Naive B cell (primary cell): ENCODE measurements at places on chromosomes 2 and 18.

GRCh38 chr18:48100165-48100575, 169.7 kb upstream of the SMAD2 start:
- no peak for DNase-seq

DNA sequence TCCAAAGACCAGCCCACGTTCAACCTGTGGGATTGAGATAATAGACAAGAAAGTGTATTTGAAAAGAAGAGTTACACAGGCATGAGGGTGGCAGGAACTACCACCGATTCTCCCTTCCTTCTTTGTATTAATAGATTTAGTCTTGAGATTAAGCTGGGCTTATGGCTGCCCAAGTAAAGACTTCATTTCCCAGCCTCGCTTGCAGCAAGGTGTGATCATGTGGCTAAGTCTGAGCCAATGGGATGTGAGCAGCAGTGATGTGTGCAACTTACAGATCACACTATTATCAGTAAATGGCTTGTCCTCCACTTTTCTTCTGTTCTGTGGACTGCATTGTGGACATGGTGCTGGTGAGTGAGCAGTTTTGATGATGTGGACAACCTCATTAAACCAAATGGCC, 101.7 kb downstream of the POLR1A start:
- no peak for DNase-seq

DNA sequence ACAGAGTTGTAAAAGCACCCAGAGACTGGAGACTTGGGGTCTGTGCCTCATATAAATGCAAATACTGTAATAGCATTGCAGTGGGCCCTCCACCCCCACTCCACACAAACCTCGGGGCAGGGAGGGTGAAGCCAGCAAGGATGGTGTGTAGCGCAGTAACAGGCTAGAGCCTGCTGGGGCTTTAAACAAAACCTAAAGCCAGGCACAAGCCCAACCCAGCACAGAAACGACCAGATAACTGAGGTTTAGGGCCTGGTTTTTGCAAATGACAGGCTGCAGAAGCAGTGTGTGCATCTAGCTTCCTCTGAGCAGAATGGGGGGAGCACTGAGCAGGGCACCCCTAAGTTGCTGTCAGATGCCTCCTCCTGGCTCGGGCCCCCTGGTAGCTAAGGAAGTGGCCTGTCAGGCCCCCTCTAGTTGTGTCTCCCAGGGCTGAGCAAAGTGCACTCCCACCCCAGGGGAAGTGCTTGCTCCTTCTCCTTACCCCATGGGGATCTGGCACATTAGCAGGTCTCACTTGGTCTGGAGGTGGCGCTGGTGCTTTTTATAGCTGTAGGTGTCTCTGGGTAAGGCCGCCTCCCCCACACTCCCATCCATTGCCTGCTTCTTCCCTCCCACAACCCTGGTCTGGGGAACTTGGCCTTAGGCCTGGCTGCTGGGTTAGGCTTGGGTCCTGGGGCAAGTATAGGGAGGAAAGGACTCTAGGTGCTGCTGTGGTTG, 135.1 kb downstream of the CELF4 start:
- no peak for DNase-seq

- no peak for DNase-seq
Measured at GRCh38 chr18:56124186-56124585, 514.2 kb downstream of the TXNL1 start.

DNA sequence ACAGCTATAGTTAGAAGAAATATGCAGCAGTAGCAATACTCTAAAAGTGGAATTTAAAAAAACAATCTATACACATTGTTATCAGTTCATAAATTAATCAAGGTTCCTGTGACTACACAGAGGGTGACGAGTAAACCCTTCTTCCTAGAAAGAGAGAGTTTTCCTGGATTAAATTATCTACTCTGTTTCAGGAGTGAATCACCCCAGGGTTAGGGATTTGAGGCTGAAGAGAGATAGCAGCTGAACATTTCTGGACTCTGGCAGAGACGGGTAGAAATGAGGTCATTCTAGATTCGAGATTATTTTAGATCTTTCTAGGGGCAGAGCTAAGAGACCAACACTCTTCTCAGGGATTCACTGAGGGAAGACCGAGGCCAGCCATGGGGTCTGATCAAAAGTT, 38.8 kb upstream of the PMAIP1 start:
- DNase-seq: no peak

DNA sequence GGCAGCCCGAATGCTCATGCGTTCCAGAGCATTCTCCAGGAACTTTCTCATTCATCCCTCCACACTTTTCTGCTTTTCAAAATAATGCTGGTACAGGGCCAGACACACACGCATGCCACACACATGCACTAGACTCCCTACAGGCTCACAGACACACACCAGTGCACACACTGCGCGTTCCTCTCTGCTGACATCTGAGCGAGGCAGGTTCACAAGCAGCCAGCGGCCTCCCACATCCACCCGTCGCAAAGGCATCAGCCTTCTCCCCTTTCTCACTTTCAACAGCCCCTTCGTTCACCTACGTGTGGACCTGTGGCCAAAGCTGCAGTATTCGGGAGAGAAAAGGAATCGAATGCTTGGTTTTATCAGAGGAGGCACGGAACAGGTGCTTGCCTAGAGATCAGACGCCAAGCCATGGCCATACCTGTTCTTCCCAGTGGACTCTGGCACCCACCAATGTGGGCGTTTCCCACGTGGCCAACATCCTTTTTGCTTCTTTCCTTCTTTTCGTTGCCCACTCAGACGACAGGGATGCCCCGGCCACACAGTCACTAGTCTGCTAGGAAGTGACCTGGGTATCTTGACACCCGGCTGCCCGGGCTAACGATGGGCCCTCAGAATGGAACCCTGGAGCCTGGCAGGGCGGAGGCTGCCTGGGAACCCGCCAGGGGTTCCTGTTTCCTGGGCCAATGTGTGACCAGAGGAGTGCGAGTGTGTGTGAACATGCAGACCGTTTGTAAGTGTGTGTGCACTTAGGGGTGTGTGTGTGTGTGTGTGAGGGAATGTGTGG, 85.8 kb upstream of the ID2 start:
- DNase-seq: no peak

DNA sequence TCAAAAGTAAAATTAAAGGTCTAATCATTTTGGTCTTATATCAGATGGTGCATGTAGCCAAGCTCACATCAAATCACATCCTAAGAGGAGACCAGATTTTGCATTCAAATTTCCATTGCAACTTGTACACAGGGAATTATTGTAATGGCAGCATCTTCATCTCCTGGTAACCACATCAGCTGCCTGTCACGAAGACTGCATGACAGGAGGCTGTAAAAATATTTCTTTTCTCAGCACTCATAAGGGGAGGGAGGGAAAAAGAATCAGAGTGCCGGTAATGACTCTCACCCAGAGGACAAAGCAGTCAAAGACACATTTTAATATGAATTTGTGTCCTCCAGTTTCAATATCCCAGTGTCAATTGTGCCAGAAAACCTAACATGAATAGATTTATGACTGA, 216.7 kb downstream of the TMEM163 start:
- no peak for DNase-seq

- no peak for DNase-seq
Measured at GRCh38 chr2:201807452-201807999, 1.2 kb downstream of the CDK15 start.

GRCh38 chr2:206937555-206937954, 1.8 kb upstream of the CPO start:
- no peak for DNase-seq

DNA sequence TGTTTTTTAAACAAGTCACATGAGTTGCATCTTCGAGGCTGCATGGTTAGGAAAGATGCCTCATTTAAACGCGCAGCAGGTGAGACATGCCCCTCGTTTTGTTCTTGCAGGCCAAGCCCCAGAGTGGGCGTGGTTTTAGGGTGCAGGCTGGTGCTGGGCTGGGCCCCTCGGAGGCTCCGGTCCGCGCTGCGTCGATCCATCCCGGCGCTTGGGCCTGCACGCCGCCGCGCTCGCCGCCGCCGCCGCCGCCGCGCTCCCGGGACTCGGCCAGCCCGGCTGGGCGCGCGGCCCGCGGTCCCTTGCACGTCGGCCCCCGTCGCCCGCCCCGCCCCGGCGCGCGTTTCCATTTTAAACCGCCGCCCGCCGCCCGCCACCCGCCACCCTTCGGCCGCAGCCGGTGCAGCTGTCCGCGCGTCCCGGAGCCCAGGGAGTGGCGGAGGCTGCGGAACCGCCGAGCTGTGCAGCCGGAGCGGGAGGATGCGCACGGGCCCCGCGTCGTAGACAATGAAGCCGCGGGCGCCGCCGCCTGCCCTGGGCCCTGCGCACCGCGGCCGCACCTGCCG, 175.5 kb downstream of the AGAP1 start:
- no peak for DNase-seq

DNA sequence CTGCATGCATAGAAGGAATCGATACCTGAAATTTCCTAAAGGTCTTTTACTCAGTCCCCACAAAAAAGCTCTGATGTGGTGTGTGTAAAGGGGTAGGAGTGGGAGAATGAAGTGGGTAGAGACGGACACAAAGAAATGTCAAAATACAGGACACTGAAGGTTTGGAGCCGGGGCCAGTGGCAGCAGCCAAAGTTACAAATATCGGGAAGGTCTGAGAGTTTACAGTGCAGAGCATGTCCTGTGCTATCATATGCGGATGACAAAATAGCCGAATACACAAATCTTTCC, 89.9 kb upstream of the STON1 start:
- DNase-seq: no peak

GRCh38 chr18:48355276-48356115, 53.7 kb downstream of the ZBTB7C start:
- no peak for DNase-seq

DNA sequence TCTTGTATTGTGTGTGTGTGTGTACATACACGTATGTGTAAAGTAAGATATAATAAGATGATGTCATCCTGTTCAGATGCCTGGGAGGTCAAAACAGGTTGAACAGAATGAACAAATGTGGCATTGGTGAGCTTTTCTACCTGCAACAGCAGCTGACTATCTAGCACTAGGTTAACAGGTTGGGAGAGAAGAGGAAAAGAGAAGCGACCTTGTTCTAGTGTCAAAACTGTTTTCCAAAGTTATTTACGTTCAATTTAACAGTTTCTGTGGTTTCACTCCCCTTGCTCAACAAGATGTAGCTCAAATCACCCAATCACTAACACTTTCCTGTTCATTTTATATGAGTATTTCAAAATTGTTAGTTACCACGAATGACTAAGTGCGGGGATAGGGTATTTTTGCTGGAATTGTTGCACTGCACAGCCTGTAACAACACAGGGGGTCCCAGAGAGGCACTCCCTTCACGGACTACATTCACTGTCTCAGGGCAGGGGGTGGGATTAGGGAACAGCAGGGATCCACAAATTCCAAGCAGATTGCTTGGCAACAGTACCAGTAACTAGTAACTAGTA, 67.5 kb upstream of the DTNB start:
- DNase-seq: no peak

DNA sequence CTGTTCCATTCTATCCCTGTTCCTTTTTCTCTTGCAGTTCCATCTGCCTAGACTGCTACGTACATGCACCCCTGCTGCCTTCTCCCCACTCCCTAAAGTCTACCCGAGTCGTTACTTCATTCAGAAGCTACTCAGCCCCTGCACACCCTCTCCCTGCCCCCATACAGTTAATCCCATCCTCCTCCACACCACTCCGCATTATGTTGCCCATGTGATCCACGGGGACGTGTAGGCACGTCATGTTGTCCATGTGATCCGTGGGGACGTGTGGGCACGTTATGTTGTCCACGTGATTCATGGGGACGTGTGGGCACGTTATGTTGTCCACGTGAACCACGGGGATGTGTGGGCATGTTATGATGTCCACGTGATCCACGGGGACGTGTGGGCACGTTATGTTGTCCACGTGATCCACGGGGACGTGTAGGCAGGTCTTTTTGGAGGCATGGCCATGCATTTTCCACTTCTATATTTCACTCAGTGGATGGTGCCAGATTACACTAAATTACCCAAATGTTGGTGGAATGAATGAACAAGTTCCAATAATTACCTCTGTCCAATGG, 299.5 kb downstream of the DCDC2C start:
- no peak for DNase-seq

DNA sequence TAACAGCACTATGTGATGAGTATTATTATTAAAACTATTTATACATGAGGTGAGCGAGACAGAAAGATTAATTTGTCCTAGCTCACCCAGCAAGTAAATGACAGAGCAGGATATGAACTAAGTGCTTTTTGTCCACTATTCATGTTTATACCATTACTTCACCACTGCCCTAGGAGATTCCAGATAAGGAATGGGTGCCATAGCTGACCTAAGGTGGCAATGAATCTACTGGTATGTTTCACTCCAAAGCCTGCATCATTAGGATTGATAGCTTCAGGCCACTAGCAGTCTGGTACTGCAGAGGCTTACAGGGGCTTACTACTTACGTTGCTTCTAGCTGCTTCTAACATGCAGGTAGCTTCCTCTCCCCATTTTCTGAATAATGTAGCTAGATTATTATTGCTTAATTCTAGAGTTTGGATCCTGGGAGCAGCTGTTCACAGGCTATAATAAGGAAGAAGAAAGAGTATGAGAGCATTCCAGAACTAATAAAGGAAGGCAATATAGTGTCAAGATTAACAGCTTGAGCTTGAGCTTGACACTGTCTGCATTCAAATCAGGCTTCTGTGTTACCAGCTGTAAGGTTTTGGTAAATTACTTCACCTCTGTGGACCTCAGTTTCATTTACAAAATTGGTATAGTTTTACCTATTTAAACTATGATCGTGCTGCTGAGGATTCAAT, 153.7 kb downstream of the GALNT3 start:
- no peak for DNase-seq

GRCh38 chr2:228649447-228649846, 468.0 kb upstream of the SPHKAP start:
- no peak for DNase-seq

DNA sequence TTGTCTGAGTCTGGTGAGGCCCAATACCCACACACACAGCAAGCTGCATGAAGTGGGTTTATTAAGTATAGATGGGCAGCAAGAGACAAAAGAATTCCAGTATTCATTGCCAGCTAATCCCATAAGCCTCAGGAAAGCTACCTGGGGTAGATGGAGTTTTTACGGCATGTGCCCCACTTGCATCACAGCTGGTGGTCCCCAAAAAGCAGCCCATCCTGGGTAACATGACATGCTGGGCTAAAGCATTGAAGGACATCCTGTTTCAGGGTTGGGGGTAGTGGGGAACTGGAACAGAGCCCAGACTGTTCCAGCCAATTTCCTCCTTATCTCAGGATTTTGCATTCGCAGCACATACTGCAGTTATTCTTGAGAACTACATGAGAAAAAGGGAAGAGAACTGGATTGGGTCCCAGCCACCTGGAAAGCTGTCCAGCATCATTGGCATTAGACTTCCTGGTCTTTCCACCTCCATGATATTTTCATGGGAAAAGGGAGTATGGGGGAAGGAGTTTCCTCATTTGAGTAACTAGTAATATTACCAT, 240.1 kb upstream of the MMADHC start:
- DNase-seq: no peak

GRCh38 chr2:160533482-160533881, 39.9 kb upstream of the RBMS1 start:
- no peak for DNase-seq

DNA sequence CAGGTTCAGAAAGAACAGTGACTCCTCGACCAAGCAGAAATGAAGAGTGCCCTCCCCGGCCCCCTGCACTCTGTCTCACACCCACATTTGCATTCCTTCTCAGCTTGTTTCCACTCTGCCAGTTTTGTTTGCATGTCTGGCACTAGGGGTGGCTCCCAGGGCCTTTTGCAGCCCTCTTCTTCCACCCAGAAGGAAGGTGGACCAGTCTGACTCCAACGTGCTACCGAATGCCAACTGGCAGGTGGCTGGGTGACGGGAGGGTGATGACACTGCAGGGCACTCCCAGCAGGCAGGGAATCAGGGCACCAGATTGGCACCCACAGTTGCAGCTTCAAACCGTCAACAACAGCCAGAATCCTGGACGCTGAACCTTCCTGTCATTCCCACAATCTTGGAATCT, 371.1 kb downstream of the TXNL1 start:
- peak; percentile 59 for DNase-seq
